NCI-H1105 treated with DMSO at 0.1 percent for 48 hours (cell line): ENCODE measurements at places on chromosomes 2 and 18.

GRCh38 chr2:33484042-33484621 is 7.7 kb downstream of the RASGRP3 start:
- no peak for DNase-seq

DNA sequence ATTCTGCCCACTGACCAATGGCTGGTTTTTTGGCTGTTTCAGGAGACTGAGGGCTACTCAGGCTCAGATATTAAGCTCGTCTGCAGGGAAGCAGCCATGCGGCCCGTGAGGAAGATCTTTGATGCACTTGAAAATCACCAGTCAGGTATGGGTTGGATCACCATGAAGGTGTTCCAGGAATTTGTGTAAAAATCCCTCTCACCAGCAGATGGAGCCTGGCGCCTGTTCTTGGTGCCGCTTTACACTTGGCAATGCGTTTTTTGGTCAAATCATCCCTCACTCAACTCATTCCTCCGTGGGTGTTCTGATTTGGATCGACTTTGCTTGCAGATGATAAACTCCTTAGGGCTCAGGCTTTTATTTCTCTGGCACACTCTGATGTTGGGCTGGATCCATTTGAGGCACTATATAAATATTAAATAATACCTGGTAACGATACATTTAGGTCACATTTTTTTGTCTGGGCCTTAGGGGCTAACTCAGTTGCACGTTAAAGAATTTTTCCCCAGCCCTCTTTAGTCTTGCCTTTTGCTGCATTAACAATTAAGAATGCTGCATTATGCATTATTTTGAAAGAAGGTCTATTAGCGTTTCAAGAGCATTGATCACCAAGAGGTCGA is 50.0 kb downstream of the HDHD2 start:
- peak; percentile 61 for DNase-seq

GRCh38 chr2:239774142-239774462 is 251.0 kb downstream of the NDUFA10 start:
- DNase-seq: no peak

DNA sequence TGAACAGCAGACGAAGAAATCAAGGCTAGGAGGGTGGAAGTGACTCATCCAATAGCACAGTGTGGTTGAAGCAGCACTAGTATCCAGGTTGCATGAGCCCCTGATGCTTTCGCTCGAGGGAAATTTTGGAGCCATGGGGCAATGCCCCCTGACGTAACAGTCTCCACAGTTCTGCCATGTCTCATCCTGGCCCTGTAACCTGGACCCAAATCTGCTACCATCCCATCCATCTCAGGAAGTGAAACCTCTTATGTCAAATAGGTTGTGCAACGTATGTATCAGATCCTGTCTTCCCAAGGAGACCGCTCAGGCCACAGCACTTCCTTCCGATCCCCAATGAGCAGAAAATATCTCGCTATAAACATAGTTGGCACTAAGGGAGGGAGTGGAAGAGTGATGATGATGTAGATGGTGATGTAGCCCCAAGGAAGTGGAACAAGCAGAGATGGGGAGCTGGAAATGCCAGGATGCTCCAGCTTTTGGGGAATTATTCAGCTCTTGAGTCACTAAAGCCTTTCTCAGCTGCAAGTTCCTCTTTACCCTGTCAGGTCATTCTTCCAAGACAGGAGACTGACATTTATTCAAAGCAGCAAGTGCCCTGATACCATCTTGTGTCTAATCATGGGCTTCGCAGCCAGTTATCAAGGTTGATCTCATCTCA is 3.0 kb upstream of the IL1B start:
- DNase-seq: no peak

GRCh38 chr2:177869209-177869608 is 203.4 kb downstream of the PDE11A start:
- DNase-seq: no peak

DNA sequence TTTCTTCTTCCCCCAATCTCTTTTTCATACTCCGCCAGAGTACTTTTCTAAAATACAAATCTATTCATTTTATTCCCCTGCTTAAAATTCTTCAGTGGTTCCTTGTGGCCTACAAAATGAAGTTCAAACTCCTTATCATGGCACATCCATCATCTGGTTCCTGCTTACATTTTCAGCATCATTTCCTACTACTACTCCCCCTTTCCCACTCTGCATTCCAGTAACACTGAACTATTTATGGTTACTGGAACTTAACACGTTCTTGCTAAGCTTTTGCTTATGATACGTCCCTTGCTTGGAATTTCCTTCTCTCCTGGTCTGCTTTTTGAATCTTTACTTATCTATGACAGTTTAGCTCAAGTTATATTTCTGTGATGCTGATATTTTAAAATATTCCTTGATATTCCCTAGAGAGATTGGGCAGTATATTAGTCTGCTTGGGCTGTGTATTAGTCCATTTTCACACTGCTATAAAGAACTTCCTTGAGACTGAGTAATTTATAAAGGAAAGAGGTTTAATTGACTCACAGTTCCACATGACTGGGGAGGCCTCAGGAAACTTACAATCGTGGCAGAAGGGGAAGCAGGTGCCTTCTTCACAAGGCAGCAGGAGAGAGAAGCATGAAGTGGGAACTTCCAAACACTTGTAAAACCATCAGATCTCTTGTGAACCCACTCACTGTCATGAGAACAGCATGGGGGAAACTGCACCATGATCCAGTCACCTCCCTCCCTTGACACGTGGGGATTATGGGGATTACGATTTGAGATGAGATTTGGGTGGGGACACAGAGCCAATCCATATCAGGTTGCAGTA is 53.2 kb downstream of the BMPR2 start:
- no peak for DNase-seq

- DNase-seq: no peak
These were observed 15.4 kb downstream of the CEP68 start for GRCh38 chr2:65071499-65072180.
